Activated T-helper 9 cell treated with anti-CD3 and anti-CD28 coated beads, Interleukin-2, amount 50 U/mL, for 16 hours (primary cell): ENCODE measurements at places on chromosomes 16 and 17.

DNA sequence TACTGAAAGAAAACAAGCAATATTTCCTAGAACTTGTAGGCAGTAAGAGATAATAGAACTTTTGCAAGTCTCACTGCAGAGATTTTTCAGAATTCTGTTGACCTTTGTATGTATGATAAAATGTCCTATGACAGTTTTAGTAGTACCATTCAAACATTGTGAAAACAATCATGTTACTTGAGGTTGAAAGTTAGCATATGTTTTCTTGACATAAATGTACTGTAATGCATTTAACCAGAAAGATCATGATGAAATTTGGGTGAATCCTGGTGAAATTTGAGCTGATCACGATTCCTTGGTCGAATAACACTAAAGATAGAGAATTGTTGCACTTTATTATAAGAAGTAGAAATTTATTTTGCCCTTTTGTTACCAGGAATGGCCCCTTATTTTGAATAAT, 85.7 kb downstream of the TAOK1 start:
- DNase-seq, result no peak

GRCh38 chr16:68995011-68995504, 110.4 kb upstream of the HAS3 start:
- no peak for DNase-seq

DNA sequence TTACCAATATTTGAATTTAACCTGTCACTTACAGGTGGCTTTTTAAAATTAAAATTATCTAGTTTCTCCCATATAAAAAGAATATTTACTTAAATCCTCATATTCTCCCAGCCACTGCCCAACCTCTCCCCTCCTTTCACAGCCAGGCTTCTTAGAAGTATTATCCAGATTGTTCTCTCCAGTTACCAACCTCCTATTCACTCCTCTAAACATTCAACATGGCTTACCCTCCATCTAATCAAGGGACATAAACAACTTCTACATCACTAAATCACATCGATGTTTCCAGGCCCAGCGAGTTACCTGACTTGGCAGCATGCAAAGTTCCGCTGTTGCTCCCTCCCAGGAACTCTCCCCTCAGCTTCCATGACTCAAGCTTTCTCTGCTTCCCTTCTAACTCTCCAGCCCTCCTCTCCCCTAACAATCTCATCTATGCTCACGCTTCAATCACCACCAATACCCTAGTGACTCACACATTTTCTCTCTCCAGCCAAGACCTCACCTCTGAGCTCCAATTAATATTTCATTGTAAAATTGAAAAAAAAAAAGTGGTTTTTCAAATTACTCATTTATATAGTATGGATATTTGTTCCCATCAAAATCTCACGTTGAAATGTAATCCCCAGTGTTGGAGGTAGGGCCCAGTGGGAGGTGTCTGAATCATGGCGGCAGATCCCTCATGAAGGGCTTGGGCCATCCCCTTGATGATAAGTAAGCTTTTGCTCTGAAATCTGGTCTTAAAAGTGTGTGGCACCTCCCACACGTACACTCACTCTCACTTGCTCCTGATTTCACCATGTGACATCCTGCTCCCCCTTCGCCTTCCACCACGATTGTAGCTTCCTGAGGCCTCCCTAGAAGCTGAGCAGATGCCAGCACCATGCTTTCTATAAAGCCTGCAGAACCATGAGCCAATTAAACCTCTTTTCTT, 88.5 kb downstream of the HELZ start:
- peak; percentile 1 for DNase-seq

- DNase-seq, result no peak
Observed at GRCh38 chr17:19381361-19381740, 3.1 kb downstream of the MAPK7 start.

GRCh38 chr16:66220702-66221101, 145.8 kb upstream of the CDH5 start:
- no peak for DNase-seq
